ENCODE measurements at places on chromosomes 7 and 10.
A peak's percentile ranks its signal among the peaks of the same experiment; 100 is the strongest.

GRCh38 chr7:108503112-108504026, 22.6 kb downstream of the PNPLA8 start:
- DNase-seq, result peak; percentile 80

- DNase-seq, result no peak
These were observed 272.3 kb downstream of the SEMA3D start for GRCh38 chr7:84914598-84914997.

- DNase-seq, result peak; percentile 76
These were observed 5.6 kb downstream of the AVL9 start for GRCh38 chr7:32500922-32501341.

GRCh38 chr7:38506756-38507155, 124.4 kb downstream of the AMPH start:
- peak; percentile 37 for DNase-seq

GRCh38 chr10:72414642-72415041, 59.9 kb upstream of the DNAJB12 start:
- DNase-seq, result no peak

All from fibroblast of lung (primary cell).